ENCODE measurements at places on chromosomes 13 and 19. TPM values are rescaled to one million over a fixed set of nuclear protein-coding genes. Genes with fewer than 3 reads are reported as not detected.

GRCh38 chr13:98509271-98510155, 67.4 kb downstream of the STK24 start:
- H3K4me3 ChIP-seq, result no peak overlapping the region
- H3K27me3 ChIP-seq, result no peaks in the 10 kb centered on the region
- DNase-seq, result peak; percentile 74
- peak overlapping the region; percentile 71 for H3K27ac ChIP-seq
- H3K36me3 ChIP-seq, result peaks cover 9% of the 10 kb centered on the region

Gene CERS1
- not detected for total RNA-seq

DNA sequence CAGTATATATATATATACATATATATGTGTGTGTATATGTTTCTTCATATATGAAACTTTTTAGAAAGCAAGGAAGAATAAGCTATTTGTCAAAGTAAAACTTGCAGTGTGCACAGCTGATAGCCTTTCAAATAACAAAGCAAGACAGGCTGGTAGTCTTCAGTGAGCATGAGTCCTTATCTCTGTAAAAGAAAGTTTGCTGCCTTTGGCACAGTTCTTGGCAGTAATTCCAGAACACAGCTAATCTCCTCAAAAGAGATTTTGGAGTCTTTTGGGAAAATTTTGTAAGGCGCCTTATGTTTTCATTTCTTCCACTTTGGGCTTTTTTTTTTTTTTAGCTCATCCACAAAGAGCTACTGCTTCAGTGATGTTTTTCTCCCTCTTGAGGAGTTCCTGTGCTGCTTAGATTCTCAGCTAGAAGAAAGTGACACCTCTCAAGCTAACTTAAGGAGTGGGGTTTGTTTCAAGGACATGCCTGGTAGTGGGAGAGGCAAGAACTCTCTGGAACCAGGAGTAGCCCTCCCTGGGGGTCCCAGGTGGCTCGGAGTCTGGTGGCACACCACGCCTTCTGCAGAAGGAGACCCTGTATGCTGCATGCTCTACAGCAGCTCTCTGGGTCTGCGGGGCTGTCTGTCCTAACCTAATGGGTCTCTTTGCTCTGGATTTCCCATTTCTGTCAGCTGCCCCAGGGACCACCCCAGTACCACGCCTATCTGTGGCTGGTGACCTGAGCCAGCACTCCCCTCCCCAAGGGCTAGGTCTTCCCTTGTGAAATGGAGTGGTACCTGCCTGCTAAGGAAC, 58.8 kb downstream of the TNFRSF19 start:
- DNase-seq, result no peak
- no peak overlapping the region for H3K4me3 ChIP-seq
- H3K36me3 ChIP-seq, result no peaks in the 10 kb centered on the region
- no peaks in the 10 kb centered on the region for H3K27me3 ChIP-seq

- no peaks in the 10 kb centered on the region for H3K27me3 ChIP-seq
- H3K4me3 ChIP-seq, result no peak overlapping the region
- DNase-seq, result no peak
- H3K4me1 ChIP-seq, result no peaks in the 10 kb centered on the region
- no peaks in the 10 kb centered on the region for H3K36me3 ChIP-seq
These were observed 328.9 kb upstream of the SLC10A2 start for GRCh38 chr13:103395139-103395538.

DNA sequence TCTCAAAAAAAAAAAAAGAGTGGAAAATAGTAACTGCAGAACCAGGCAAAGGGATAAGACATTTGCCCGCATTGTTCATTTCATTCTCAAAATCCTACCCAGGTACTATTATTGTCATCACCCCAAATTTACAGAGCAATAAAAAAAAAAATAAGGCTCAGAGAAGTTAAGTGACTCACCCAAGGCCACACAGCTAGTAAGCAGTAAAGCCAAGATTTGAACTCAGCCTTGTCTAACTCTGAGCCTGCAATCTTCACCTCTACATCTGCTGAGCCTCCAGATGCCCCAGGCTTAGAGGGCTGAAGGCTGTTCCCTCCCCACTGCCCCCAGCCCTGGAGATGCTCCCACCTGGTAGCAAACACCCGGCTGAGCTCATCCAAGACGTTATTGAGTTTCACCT, 61.0 kb downstream of the UNC13A start:
- H3K4me1 ChIP-seq, result no peaks in the 10 kb centered on the region
- no peaks in the 10 kb centered on the region for H3K36me3 ChIP-seq
- no peak overlapping the region for H3K27ac ChIP-seq
- peak; percentile 5 for DNase-seq

Gene CBY2
- not detected for total RNA-seq

DNA sequence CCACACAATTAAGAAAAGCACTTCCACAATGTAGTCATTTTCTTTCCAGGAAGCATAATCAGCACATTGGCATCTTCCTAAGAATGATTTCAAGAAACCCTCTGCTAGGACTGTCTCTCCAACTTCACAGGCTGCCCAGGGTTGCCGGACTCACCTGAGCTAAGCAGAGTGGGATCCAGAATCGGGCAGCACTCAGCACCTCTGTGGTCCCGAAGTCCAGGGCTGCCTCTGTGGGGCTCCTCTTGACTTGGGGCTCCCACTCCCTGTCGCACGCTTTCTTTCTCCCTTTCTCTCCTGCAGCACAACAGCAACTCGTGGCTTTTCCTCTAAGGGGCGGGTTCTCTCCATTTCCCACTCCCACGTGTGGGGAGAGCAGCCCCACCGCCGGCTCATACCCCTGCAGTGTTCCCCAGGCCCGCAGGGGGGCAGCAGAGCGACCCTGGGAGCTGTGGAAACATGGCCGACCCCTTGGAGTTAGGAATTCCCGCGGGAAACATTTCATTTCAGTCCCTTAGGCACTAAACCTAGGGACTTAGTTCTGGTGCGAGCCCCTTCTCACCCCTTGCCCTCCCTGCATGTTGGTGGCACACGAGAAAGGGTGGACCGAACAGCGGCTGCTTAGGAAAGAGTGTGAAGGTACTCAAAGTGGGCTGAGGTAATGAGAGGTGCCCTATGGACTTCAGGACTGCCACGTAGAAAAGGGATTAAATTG, at the start of gene TMEM272:
TMEM272 (minus strand) TSS at position 316 of the 712 bp plus-strand sequence. CDS start 6,647 bp downstream, outside the sequence.
- peaks cover 5% of the 10 kb centered on the region for H3K4me1 ChIP-seq
- no peaks in the 10 kb centered on the region for H3K36me3 ChIP-seq
- H3K27me3 ChIP-seq, result no peaks in the 10 kb centered on the region
- peak within 1 kb of the TSS; percentile 15 for H3K4me3 ChIP-seq
- H3K27ac ChIP-seq, result no peak within 1 kb of the TSS

- H3K4me1 ChIP-seq, result peaks cover 4% of the 10 kb centered on the region
- no peak for DNase-seq
- H3K4me3 ChIP-seq, result no peak overlapping the region
- no peak overlapping the region for H3K27ac ChIP-seq
- H3K27me3 ChIP-seq, result peaks cover 37% of the 10 kb centered on the region
- H3K36me3 ChIP-seq, result no peaks in the 10 kb centered on the region
These were observed 1.3 kb downstream of the PGLYRP1 start for GRCh38 chr19:46021531-46022041.

DNA sequence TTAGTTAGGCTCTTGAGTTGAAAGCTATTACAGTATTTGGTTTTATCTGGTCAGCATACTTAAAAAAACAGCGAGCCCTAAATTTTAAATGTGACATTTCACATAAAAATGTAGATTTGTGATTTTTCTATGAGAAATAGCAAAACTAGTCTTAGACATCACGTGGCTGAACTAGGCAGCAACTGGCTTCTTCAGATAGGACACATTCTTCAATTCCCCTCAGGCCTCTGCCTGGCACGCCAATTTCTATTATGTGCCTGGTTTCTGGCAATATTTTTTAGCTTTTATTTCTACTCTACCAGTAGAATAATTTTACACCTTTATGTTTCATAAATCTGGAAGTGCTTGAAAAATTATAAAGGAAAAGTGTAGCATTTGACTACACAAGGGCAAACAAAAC, 433.7 kb downstream of the DIAPH3 start:
- H3K27ac ChIP-seq, result no peak overlapping the region
- no peak overlapping the region for H3K4me3 ChIP-seq
- H3K36me3 ChIP-seq, result no peaks in the 10 kb centered on the region
- DNase-seq, result no peak
- H3K27me3 ChIP-seq, result no peaks in the 10 kb centered on the region

- no peak for DNase-seq
- H3K27ac ChIP-seq, result no peak overlapping the region
- no peaks in the 10 kb centered on the region for H3K36me3 ChIP-seq
- H3K4me3 ChIP-seq, result no peak overlapping the region
These were observed 36.1 kb upstream of the KLF2 start for GRCh38 chr19:16288544-16288943.

GRCh38 chr13:98997011-98997730, 19.3 kb upstream of the DOCK9 start:
- peaks cover 36% of the 10 kb centered on the region for H3K4me1 ChIP-seq
- H3K27ac ChIP-seq, result no peak overlapping the region
- no peak for DNase-seq
- no peak overlapping the region for H3K4me3 ChIP-seq
- no peaks in the 10 kb centered on the region for H3K36me3 ChIP-seq

DNA sequence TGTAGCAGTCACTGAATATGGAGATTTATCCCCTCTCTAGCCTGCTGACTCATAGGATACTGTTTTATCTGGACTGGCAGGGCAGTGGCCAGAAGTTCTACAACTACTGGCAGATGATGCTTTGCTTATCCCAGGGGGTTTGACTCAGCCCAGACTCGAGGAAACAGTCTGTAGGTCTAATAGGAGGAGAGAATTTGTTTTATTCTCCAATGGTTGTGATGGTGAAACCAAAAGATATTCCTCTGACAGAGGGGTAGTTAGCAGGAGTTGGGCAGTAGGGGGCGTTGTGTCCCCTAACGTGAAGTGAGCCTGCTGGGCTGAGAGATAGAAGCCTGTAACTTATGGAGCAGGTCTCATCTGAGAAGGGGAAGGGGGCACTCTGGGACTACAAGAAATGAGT, 74.9 kb downstream of the WTIP start:
- no peaks in the 10 kb centered on the region for H3K36me3 ChIP-seq
- no peak overlapping the region for H3K4me3 ChIP-seq
- no peaks in the 10 kb centered on the region for H3K4me1 ChIP-seq
- no peak for DNase-seq
- H3K27ac ChIP-seq, result no peak overlapping the region

Gene SHISA7
- total RNA-seq, result not detected

DNA sequence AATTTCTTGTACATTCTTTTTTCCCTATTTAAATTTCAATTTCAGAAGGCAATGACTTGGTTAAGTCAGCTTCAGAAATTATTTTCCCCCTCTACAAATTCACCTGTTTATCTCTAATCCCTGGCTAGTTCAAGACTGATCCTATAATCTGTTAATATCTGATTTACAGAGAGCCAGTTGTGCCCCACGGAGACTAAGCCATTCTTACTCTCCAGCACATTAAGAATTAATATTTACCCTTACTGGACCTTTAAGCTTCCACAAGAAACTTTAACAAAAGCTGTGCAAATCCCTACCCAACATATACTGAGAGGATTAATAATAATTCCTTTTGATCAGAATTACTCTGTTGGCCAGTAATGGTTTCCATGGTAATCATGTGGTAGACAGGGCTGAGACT, 786.2 kb downstream of the PCDH9 start:
- no peak overlapping the region for H3K27ac ChIP-seq
- no peak overlapping the region for H3K4me3 ChIP-seq
- H3K4me1 ChIP-seq, result no peaks in the 10 kb centered on the region
- no peaks in the 10 kb centered on the region for H3K36me3 ChIP-seq

DNA sequence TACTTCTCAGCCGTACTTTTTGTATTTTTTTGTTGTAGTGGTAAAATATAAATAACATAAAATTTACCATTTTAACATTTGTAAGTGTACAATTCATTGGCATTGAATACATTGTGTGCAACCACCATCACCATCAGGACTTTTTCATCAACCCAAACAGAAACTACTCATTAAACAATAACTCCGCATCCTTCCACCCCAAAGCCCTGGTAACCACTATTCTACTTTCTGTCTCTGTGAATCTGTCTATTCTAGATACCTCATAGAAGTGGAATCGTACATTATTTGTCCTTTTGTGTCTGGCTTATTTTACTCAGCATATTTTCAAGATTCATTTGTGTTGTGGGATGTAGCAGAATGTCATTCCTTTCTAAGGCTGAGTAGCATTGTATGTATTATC, 38.5 kb downstream of the USPL1 start:
- H3K4me1 ChIP-seq, result no peaks in the 10 kb centered on the region
- no peak for DNase-seq

DNA sequence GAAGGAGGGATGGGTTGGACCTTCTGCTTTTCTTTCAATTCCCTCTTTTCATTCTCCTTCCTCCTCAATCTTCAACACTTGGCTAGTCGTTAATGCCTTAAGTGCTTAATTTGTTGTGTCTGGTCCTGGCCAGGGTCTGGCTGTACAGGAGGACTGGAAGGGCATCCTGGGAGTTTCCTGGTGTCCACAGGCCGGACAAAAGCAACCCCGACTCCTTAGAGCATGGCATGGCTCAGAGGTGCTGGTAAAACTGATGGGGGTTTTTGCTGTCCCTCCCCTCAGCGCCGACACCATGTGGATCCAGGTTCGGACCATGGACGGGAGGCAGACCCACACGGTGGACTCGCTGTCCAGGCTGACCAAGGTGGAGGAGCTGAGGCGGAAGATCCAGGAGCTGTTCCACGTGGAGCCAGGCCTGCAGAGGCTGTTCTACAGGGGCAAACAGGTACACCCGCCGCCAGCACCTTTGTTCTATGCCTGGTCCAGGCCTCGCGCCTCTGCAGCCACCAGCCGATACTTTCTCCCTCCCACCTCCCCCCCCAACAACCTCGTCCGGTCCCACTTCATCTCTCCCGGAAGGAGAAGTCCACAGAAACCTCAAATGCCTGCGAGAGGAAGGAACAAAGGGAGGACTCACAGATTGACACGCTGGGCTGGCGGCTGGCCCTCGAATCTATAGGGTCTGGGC, 1.4 kb downstream of the UHRF1 start:
- H3K4me1 ChIP-seq, result peaks cover 31% of the 10 kb centered on the region
- peaks cover 13% of the 10 kb centered on the region for H3K27me3 ChIP-seq
- no peaks in the 10 kb centered on the region for H3K36me3 ChIP-seq
- H3K27ac ChIP-seq, result no peak overlapping the region

DNA sequence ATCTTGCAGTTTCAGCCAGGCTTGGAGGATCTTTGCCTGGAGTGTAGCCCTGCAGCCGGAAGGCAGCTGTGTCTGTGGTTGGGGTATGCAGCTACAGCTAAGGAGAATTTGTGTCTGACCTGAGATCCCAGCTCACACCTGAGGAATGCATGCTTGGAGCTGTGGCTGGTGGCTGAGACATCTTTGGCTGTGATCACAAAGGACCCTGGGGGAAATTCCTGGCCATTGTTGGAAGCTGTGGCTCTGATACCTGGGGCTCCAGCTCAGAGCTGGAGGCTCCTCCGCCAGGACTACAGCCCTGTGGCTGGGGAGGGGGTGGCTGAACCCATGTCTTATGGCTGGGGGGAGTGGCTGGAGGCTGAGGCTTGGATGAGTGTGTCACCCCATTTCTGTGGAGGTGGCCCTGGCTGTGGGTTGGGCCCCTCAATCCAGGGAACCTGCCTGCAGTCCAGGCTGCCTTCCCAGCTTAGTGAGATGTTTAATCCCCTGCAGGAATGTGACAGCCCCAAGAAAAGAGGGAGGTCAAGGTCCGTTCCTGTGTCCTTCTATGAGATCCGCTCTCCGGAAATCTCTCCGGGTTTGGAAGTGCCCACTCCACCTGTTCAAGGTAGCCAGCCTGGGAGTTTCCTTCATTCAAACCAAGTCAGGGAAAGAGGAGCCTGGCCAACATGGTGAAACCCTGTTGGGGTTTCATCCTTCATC, 27.6 kb downstream of the ARHGEF18 start:
- no peaks in the 10 kb centered on the region for H3K4me1 ChIP-seq
- no peaks in the 10 kb centered on the region for H3K27me3 ChIP-seq
- H3K36me3 ChIP-seq, result peaks cover 8% of the 10 kb centered on the region
- DNase-seq, result no peak
- H3K4me3 ChIP-seq, result no peak overlapping the region

Gene COX7A1
- total RNA-seq, result 64.2 TPM

Gene HNRNPM
- 152 TPM for total RNA-seq

All from lower lobe of right lung (tissue), 2 donors.